Brain microvascular endothelial cell (primary cell): ENCODE measurements at places on chromosomes 2 and 18.
A peak's percentile ranks its signal among the peaks of the same experiment; 100 is the strongest.

DNA sequence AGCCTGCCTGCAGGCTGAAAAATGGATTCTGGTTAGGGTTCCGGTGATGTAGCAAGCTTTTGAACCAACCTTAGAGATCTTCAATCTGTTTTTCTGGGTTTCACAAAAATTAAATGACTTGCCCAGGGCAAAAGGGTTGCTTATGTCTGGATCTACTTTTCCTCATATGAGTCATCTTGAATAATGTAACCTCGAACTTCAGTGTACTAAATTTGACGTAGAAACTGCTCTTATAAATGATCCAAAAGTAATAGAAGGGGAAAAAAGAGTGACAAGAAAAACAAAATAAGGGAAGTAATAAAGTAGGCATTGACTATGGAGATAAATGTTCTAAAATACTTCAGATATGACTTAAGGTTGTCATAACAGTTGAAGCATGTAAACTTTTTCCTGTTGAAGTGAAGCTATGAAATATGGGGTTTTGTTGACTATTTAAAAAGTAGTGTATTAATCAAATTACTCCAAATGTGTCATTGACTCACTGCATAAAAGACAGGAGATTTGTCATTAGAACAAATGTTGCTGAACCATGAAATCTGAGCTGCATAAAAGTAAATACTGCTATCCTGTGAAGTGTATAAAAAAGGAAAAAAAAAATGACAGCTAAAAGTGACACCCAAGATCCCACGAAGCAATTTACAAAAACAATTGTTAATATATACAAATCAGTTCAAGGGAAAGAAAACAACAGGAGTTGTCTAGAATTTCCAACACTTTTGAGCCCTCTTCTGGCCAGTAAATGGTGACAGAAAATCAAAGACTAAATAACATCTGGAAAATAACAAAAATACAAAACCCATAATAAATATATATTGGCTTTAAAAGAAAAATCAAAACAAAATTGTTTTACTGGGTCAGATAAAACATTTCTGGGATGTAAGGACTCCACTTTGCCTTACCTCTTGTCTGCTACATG, 103.6 kb upstream of the SERPINE2 start:
- DNase-seq = peak; percentile 40

GRCh38 chr2:62654876-62655359, 50.6 kb upstream of the EHBP1 start:
- no peak for DNase-seq

- DNase-seq = no peak
Observed at GRCh38 chr2:26877276-26877675, 29.3 kb downstream of the DPYSL5 start.

DNA sequence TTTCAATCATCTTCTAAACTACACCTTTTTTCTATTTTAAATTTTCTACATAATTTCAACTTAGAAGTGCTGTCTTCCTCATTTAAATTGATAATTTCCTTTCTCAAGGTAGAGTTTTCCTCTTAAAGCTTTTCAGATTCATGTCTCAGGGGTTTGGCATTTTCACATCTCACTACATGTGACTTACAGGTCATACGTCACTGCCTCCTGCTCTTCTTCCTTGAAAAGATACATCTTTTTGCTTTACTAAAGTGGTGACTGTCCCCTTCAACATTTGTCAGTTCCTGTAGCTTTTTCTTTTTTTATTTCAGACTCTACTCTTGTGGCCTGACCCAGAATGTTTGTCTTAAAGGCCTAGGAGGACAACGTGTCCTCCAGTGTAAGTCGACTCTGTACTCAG, 17.1 kb upstream of the RUFY4 start:
- DNase-seq = no peak

- DNase-seq = no peak
Observed at GRCh38 chr2:25240636-25241035, 72.3 kb upstream of the POMC start.

GRCh38 chr18:11040823-11041656, 108.3 kb downstream of the PIEZO2 start:
- peak; percentile 75 for DNase-seq

GRCh38 chr2:45692566-45692965, 41.1 kb downstream of the PRKCE start:
- no peak for DNase-seq
